ENCODE measurements at places on chromosomes 3 and 15. TPM values are rescaled to one million over a fixed set of nuclear protein-coding genes. Genes with fewer than 3 reads are reported as not detected.

- H3K4me1 ChIP-seq, result peaks cover 2% of the 10 kb centered on the region
- H3K27ac ChIP-seq, result no peak overlapping the region
- no peak overlapping the region for H3K4me3 ChIP-seq
- H3K36me3 ChIP-seq, result no peaks in the 10 kb centered on the region
- DNase-seq, result no peak
These were observed 55.0 kb downstream of the RHCG start for GRCh38 chr15:89441295-89441812.

The GNL3 gene
- 72.5 TPM for total RNA-seq

DNA sequence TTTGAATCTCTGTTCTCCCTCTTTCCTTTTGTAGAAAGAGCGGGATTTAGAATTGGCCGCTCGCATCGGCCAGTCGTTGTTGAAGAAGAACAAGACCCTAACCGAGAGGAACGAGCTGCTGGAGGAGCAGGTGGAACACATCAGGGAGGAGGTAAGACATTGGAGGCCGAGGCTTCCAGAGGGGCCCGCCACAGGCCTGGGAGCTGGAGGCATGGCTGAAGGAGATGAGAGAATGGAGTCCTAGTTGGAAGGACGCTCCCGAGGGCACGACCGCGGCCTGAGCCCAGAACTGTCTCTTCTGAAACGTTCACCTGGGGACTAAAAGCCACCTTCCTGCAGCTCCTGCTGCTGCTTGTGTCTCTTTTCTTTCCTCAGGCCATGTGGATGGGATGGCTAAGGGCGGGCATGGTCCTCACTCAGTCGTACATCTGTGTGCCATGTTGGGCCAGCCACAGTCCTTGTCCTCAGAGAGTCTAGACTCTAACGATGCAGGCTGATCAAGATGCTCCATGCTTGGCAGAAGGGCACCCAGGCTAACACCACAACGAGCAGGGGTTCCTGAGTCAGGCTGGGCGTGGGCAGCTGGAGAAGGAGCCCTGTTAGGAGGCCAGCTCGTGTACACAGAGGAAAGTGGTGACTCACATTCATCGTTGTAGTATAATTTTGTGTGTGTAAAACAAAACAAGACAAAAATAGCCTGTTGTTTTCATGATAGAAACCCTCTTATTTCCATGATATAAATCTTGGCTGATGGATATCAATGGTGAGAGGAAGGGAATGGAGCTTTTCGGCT is 81.1 kb downstream of the CCK start:
- no peak overlapping the region for H3K27ac ChIP-seq
- H3K4me3 ChIP-seq, result no peak overlapping the region
- H3K4me1 ChIP-seq, result peaks cover 3% of the 10 kb centered on the region
- H3K36me3 ChIP-seq, result peaks cover 5% of the 10 kb centered on the region
- H3K27me3 ChIP-seq, result no peaks in the 10 kb centered on the region
- DNase-seq, result no peak

The CFAP91 gene
- total RNA-seq, result 0.94 TPM

- H3K4me3 ChIP-seq, result no peak overlapping the region
- H3K36me3 ChIP-seq, result no peaks in the 10 kb centered on the region
These were observed 948.2 kb downstream of the EPHA3 start for GRCh38 chr3:90055666-90056065.

- no peak for DNase-seq
- no peaks in the 10 kb centered on the region for H3K36me3 ChIP-seq
- no peak overlapping the region for H3K27ac ChIP-seq
- no peaks in the 10 kb centered on the region for H3K4me1 ChIP-seq
These were observed 519.7 kb upstream of the FRG2C start for GRCh38 chr3:75144406-75144805.

DNA sequence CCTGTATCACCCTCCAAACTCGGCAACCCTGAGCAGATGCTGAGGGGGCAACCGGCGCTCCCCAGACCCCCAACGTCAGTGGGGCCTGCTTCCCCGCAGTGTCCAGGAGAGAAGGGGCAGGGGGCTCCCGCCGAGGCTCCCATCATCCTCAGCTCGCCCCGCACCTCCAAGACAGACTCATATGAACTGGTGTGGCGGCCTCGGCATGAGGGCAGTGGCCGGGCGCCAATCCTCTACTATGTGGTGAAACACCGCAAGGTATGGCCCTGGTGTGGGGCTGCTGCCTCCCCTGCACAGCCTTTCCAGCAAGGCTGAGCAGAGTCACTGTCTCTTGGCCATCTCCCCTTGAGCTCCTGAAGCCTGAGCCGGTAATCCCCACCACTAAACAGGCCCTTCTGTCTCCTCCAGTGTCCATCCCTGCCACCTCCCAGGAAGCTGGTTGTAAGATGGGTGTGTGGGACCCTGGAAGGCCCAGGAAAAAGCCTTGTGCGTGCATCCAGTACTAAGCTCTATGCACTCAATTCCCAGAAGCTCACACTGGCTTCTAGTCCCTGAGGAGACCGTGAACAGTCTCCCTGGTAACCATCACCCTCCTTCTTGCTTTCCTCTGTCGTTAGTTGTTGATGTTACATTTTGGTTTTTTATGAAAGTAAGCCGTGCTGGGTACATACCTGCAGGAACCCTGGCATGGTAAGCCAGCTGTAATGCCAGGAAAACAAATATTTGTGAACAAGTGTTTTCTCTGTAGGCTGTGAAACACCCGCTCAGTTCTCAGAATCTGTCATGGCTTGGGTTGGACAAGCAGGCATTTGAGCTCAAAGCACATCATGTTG is 63.3 kb downstream of the BOC start:
- no peak for DNase-seq
- H3K4me3 ChIP-seq, result no peak overlapping the region
- no peak overlapping the region for H3K27ac ChIP-seq
- H3K36me3 ChIP-seq, result no peaks in the 10 kb centered on the region
- H3K4me1 ChIP-seq, result peaks cover 10% of the 10 kb centered on the region

GRCh38 chr3:18891641-18892040 is 256.7 kb upstream of the KCNH8 start:
- no peak overlapping the region for H3K27ac ChIP-seq
- peaks cover 4% of the 10 kb centered on the region for H3K27me3 ChIP-seq
- H3K36me3 ChIP-seq, result no peaks in the 10 kb centered on the region

Measured in activated naive CD8-positive, alpha-beta T cell treated with anti-CD3 and anti-CD28 coated beads, Interleukin-2, amount 10 ng/mL, durations not matched to agents 7 days and 5 days (primary cell).